ENCODE measurements at places on chromosomes 3 and 15.
A peak's percentile ranks its signal among the peaks of the same experiment; 100 is the strongest.

GRCh38 chr3:110293660-110294059, 778.0 kb upstream of the NECTIN3 start:
- DNase-seq = no peak

DNA sequence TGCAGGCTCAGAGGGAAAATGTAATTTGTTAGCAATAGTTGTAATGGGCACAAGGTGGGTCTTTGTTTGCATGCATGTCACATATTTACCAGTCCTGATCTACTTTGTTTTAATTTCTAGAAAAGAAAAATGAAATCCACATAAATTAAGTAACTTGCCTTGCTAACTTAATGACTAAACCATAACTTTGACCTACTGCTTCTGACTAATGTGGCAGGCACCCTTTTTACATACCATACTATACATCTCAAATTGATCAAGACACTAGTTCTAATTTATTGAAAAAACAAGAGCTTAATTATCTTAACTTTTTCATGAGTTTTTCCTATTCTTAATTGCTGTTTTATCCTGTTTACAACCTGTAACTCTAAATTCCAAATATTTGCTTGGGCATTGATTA, 93.2 kb downstream of the ATP11B start:
- no peak for DNase-seq

GRCh38 chr15:33074942-33075341, 119.6 kb downstream of the FMN1 start:
- DNase-seq = no peak

- no peak for DNase-seq
These were observed 401.0 kb upstream of the TBL1XR1 start for GRCh38 chr3:177598097-177598833.

DNA sequence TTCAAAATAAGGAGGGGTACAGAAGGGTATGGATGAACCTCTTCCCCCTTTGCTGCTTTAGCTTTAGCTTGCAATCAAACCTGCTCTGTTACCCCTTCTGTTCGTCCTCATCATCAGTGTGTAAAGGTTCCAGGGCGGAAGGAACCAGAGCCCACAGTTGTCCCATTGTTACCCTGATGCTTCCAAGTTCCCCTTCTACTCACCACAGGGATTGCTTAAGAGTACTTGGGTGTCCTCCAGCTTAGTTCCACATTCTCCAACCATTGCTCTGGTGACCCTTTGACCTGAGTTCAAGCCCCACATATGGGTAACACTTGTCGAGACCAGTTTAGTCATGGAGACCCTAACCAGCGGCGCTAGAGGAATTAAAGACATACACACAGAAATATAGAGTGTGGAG, 1080.1 kb upstream of the ALCAM start:
- DNase-seq = no peak

DNA sequence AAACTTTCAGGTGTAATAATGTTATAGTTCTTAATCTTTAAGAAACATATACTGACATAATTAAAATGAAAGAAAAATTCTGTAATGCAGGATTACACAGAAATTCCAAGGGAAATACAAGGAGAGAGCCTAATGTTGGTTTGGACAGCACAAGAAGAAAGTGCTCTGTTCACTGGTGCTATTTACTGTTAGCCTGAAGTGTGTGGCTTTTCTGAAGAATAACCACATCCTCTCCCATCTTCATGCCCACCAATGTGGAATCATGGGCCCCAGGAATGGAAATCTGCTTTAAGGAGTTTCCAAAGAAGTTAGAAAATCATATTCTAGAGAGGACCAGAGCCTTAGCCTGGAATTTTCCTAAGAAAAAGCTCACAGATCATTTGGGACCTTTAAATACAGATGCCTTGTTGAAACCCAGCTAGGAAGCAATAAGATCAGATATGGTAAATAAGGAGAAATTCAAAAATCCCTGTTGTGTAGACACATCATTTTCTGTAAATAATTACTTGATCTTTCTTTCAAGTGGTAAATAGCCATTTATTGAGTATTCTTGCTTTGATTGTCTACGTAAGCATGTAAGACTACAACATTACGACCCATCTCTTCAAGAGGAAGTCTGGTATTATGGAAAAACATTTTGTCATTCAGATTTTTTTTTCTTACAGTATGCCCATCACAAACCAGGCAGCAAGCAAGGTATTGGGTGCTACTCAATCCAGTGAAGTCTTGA, 10.3 kb upstream of the USP50 start:
- DNase-seq = no peak

DNA sequence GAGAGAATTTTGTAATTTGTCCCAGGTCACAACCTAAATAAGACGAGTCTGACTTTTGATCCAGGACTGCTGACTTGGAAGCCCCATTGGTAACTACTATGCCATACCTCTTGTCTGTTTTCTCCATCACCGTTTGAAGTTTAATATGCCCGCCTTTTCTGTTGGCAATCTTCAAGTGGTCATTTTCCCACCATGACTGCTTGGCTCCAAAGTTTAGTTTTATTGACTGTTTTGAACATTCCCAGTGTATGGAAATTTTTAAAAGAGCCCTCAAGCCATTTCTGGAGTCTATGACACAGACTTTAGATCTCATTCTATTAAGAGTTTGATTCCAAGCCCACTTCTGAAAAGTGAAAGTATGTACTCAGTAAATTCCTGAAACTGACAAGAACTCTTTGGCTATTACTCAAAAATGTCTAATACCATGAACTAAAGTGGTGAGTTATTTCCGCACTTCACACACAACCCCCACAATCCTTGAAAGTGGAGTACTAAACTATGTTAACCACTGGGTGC, 136.7 kb upstream of the ADAMTS9 start:
- DNase-seq = no peak

GRCh38 chr15:68129072-68129471, 75.0 kb downstream of the PIAS1 start:
- no peak for DNase-seq

GRCh38 chr3:97089621-97090020, 275.2 kb downstream of the EPHA6 start:
- no peak for DNase-seq

DNA sequence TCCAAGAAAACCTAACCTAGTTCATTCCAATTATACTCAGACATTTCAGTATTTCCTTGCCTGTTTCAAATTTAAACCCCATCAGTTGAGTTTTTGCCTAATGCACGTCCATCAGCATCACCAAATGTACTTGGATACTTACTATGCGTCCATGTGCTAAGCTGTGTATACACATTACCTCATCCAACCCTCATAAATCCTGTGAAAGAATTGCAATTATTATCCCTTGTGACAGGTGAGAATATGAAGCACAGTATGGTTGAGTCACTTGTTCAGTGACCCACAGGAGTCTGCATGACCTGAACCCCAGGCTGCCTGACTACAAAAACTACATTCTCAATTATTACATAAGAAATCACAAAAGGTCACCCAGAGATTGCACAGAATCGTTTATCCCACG, 2.5 kb downstream of the OR5K2 start:
- DNase-seq = no peak

- no peak for DNase-seq
These were observed 102.8 kb downstream of the PEX5L start for GRCh38 chr3:179933914-179934313.

GRCh38 chr3:64195789-64196188, 29.5 kb downstream of the PRICKLE2 start:
- no peak for DNase-seq

GRCh38 chr15:24878153-24878552, 76.6 kb upstream of the SNRPN start:
- no peak for DNase-seq

- no peak for DNase-seq
These were observed 32.0 kb downstream of the CA12 start for GRCh38 chr15:63349621-63350020.

DNA sequence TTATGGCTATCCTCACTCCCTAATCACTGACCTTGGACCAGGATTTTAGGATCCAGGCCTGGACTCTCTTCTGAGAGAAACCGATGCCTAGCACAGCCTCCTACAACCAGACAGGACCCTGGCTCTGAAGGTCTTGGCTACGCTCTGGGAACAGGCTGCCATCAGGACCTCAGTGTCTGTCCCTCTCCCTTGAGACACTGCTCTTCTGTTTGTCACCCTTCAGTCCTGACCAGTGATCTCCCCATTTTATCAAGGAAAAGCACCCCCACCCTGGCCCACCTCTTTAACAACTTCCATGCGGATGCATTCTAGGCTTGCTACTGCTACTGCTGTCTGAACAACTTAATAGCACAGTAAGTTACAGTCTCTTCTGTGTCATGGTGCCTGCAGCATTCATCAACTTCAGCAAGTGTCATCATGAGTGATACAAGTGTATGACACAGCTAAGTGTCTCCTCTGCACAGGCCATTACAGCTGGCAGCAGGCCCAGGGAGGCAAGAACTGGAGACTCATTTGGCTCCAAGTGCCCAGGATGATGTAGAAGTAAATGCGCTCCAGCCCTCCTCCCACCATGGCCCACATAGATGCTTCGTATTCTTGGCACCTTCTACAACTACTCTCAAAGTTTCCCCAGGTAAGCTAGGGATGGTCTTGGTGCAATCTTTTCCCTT, 302.4 kb downstream of the EPHB1 start:
- no peak for DNase-seq

- DNase-seq = peak; percentile 45
These were observed 101.1 kb downstream of the DAPK2 start for GRCh38 chr15:63945007-63945788.

All from NCI-H1694 treated with DMSO at 0.1 percent for 48 hours (cell line).